Activated CD8-positive, alpha-beta memory T cell treated with anti-CD3 and anti-CD28 coated beads for 24 hours (primary cell): ENCODE measurements at places on chromosomes 12 and 14.

GRCh38 chr12:28966046-28966780 is 182.9 kb upstream of the FAR2 start:
- no peak for DNase-seq

GRCh38 chr14:59490756-59491155 is 6.4 kb downstream of the JKAMP start:
- no peak for DNase-seq

DNA sequence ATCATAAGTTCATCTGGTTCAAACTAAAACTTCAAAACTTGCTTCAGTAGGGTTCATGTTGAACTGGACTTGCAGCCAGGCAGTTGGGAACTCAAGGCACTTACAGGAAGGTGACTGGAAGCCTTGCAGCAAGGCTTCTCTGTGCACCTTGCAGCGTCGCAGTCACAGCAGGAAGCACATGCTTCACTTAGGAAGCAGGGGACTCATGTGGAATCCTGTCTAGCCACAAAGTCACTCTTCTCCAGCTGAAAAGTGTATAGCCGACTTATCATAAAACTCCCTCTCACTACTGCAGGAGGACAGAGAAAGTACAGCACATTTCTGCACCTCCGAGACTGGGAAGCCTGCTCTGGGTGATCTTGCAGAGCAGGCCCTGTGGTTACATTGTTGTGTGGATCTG is 114.0 kb upstream of the PRB2 start:
- no peak for DNase-seq

DNA sequence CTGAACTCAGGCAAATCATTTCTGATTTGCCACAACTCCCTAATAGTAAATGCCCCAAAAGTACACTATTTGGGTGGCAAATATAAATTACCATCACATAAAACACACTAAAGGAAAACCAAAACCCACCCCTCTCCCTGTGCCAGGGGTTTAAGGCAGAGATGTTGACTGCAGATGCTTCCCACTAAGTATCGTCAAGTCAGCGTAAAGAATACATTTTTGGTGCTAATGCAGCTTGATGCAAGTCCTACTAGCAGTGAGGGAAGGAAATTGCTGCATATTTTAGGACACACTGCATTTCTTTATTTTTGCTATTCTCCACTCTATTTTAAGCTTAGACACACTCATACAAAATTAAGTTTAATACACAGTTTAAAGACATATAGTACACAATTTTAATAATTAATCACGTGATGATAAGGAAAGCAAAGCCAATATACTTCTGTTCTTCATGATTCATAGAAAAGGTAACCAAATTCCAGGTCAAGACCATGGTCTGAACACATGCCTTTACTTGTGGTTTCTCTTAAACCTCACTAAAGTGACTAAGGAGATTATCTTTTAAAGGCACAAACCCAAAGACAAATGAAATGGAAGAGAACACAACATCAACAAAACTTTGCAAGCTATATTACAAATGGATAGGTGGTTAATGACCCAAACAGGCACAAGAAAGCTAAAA is 162.2 kb downstream of the STXBP6 start:
- DNase-seq: no peak

DNA sequence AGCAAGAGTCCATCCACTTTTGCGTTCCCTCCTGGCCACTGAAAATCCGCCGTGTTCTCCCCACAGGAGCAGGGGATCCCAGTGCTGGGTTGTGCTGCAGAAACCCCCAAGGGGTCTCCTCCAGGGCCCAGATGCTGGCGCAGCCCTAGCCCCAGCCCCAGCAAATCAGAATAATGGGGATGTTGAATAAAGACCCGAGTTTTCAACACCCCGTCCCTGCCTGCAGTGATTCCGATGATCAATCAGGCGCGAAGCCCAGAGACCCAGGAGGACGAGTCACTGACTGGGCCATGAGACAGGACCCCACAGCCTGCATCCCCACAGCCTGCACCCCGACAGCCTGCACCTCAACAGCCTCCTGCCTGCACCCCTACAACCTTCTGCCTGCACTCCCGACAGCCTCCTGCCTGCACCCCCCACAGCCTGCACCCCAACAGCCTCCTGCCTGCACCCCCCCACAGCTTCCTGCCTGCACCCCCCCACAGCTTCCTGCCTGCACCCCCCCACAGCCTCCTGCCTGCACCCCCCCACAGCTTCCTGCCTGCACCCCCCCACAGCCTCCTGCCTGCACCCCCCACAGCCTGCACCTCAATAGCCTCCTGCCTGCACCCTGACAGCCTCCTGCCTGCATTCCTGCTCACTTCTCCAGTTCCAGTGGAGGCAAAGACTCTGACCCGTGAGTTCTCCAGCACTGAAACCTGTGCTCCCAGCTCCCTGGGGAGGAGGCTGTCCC is 37.2 kb downstream of the TNFAIP2 start:
- DNase-seq: no peak

DNA sequence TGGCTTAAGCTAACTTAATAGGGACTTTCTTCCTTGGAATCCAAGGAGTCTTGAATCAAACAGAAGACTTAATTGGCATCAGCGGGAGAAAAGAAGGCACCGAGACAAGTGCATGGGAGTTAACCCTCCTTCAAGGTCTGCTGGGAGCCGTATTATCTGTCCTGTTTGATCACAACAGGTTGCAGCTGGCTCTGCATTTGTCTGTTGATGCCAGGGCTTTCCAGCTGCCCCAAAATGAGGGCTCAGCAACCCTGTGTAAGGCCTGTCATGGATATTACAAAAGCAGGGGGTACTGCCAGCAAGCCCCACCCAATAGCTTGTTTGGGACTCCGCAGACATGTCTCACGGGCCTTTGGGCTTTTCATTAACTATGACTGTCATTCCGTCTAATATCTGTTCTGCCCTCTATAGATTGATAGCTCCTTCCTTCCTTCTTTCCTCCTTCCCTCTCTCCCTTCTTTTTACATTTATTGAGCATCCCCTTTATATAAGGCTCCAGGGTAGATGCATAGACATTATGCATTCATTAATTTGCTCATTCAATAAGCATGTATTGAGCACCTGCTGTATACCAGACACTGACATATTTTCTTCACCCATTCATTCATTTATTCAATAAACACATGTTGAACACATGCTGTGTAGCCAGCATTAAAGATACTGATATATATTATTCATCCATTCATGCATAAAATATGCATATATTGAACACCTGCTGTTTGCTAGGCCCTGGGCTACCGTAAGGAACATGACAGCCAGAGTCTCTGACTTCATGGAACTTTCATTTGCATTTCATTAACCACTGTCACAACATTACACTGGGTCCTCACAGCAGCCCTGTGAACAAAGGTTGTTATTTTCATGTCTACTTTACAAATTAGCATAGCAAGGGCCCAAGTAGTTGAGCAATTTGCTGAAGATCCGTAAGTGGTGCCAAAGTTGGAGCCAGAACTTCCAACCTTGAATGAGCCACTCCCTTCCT is 56.2 kb downstream of the SVOP start:
- no peak for DNase-seq

DNA sequence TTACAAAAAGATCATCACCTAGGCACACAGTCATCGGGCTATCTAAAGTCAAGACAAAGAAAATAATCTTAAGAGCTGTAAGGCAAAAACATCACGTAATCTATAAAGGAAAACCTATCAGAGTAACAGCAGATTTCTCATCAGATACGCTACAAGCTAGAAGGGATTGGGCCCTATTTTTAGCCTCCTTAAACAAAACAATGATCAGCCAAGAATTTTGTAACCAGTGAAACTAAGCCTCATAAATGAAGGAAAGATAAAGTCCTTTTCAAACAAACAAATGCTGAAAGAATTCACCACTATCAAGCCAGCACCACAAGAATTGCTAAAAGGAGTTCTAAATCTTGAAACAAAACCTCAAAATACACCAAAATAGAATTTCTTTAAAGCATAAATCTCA is 191.6 kb upstream of the BMP4 start:
- DNase-seq: no peak

DNA sequence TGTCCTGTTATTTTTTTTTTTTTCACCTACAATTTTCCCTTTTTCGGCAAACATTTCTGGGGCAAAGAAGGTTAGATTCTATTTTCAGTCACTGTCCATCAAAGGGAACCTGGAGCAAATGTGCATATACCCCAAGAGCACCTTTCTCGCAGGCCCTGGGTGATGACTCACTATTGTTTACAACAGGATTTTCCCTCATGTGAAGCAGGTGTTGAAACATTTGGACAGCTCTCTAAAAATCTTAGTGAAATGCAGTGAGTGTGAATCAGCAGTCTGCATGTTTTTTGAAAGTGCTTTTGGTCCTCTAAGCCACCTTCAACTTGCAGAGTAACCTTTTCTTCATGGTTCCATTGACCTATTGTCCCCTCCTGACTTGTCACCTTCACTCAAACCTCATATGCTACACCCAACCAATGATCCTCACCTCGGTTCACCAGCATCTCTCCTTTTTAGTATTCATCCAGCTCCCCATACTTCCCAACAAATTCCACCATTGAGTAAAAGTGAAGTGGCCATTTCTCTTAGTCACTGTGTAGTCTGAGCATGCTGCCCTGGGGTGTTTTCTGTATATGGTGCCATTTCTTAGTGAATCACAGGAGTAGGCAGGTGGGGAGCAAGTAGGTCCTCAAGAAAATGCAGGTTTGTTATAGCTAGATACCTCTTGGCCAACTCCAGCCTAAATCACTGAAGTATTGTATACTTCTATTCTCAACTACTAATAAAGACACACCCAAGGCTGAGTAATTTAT is 260.2 kb downstream of the BMP4 start:
- no peak for DNase-seq

DNA sequence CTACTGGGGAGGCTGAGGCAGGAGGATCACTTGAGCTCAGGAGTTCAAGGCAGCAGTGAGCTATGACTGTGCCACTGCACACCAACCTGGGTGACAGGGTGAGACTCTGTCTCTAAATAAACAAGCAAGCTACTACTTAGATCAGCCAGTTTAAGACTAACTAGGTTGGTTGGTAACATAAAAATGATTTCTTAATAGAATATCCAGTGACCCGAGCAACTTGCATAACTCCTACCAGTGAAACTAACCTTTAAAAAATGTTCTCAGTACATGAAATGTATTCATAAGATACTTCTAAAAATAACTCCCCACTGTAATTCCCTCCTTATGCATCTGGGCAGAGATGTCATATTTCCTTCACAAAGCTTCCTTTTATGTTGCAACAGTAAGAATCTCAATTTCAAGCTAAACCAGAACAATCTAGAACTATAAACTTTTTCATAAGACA is 15.9 kb downstream of the TAOK3 start:
- DNase-seq: no peak

DNA sequence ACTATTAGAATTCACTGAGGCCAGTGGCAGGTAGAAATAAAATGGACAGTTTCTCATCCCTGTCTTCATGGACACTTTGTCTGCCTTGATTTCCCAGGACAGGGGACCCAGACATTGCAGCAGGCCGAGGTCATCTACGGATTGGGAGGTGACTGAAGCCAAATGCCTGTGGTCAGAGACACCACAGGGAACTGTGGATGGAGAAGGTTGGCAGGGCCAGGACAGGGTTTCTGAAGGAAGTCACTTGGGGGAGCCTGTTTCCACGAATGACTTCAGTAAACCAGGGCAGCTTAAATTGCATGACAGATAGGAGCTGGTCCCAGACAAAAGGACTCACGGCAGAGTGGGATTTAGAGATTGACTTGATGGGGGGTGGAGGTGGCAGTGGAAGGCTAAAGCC is 224.9 kb downstream of the NTF3 start:
- no peak for DNase-seq

GRCh38 chr12:75933101-75933500 is 98.5 kb downstream of the PHLDA1 start:
- DNase-seq: no peak

DNA sequence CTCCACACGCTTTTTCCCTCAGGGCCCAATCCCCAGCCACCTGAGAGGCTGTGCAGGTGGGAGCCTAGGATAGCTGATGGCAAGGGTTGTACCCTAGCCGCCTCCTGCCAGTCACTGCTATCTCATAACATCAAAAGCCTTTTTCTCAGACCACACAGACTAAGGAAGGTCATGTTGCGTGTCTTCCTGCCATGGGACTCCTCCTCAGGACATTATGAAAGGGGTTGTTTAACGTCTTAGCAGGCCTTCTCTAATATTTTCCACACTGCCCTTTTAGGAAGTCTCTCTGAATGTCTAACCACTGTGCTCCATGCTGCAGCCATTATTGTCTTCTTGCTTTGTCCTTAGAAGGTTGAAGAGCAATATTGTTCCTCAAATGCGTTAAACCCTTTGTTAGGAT is 7.6 kb upstream of the SMUG1 start:
- no peak for DNase-seq

- DNase-seq: no peak
Observed at GRCh38 chr12:65414526-65414925, 136.0 kb downstream of the MSRB3 start.

- no peak for DNase-seq
Observed at GRCh38 chr12:50625029-50625925, 120.5 kb downstream of the DIP2B start.
